ENCODE measurements at places on chromosomes 12 and 14.

DNA sequence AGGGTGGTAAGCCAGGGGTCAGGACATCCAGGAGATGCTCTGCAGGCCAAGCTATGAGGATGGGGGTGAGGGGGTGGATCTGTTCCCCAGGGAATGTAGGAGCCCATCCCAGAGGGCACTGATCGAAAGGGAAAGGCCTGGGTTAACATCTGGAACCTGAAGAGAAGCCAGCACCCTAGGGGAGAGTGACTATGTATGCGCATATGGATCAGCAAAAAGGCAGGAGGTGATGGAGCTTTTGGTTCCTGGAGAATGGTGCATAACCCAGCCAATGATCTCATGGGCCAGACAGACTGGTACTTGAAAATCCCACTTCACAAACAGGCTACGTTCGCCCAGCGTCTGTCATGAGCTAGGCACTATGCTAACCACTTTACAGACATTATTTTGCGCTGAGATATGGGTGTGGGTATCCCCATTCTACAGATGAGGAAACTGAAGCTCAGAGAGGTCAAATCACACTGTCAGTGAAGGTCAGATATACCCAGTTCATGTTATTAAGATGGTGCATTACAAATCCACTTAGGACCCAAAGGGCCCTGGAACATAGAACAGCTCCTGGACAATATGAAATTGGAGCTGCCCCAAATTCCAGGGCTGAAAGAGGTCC, 1.6 kb downstream of the CCDC63 start:
- no peak for DNase-seq

- no peak for DNase-seq
Observed at GRCh38 chr12:63302269-63302940, 151.4 kb upstream of the AVPR1A start.

DNA sequence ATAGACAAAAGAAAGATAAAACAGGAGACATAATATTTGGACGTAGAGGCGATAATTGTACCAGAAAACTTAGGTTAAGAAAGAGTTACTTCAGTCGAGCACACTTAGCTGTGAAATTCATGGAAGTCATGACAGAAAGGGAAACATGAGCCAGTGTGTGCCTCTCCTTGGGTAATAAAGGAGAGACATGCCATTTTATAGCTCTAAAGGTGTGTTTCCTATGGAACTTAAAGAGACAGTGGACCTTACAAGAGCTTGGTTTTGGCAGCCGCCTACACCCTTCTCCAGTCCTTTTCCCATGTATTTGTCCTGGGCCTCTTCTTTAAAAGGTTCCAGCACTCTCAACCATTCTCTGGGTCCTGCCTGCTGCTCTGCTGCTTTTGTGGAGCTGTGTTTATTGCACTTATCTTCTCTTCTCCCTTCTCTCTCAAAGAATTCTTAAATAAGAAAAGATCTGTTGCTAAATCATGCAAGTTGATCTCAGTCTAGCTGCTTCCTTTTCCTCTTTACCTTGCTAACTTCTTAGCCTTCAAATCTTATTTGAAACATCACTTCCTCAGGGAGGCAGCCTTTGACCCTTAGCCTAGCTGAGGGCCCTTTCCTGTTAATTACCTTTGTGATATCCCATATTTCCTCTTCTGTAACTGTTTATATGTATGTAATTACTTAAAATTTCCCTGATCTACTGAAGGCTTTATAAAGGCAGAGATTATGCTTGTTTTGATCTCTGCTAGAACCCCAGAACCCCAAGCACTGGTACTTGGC, 81.8 kb upstream of the EVL start:
- DNase-seq = no peak

GRCh38 chr12:105317942-105318621, 12.4 kb upstream of the C12orf75 start:
- DNase-seq = no peak

GRCh38 chr14:101734246-101734847, 27.2 kb upstream of the PPP2R5C start:
- DNase-seq = no peak

GRCh38 chr14:90758959-90759358, 57.3 kb downstream of the TTC7B start:
- peak; percentile 77 for DNase-seq

DNA sequence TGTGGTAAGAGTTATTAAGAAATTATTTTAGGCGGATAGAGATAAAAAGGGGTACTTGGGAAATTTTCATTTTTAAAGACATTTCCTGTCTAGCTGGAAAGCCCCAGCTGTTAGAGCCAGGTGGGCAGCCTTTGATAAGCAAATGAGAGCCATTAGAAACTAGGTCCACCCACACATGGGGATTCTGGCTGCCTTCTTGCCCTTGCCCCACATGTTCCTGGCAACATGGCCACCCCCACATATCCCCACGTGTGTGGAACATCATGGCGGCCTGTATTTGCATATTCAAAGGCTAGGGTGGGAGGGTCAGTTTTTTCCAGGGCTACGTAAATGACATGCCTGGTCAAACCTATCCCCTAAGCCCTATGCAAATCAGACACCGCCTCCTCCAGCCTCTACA, 1382.1 kb downstream of the AACS start:
- no peak for DNase-seq

- peak; percentile 24 for DNase-seq
Observed at GRCh38 chr12:30782316-30783173, 27.8 kb upstream of the CAPRIN2 start.

DNA sequence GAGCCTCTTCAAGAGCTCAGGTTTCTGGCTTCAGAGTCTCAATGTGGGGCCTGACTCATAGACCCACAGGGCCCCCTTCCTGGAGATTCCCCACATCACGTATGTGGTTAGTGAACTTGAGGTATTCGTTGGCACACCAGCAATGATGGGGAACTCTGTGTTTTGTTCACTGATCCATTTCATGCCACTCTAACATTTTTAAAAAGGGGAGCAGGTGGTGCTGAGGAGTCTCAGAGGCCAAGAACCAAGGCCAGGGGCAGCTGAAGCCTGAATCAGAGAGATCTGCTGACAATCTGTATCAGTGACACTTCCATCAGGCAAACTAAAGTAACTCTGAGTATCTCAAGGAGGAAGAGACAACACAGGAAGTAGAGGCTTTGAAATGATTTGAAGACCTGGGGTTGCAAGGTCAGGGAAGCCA, 323.4 kb downstream of the VRK1 start:
- DNase-seq = no peak

DNA sequence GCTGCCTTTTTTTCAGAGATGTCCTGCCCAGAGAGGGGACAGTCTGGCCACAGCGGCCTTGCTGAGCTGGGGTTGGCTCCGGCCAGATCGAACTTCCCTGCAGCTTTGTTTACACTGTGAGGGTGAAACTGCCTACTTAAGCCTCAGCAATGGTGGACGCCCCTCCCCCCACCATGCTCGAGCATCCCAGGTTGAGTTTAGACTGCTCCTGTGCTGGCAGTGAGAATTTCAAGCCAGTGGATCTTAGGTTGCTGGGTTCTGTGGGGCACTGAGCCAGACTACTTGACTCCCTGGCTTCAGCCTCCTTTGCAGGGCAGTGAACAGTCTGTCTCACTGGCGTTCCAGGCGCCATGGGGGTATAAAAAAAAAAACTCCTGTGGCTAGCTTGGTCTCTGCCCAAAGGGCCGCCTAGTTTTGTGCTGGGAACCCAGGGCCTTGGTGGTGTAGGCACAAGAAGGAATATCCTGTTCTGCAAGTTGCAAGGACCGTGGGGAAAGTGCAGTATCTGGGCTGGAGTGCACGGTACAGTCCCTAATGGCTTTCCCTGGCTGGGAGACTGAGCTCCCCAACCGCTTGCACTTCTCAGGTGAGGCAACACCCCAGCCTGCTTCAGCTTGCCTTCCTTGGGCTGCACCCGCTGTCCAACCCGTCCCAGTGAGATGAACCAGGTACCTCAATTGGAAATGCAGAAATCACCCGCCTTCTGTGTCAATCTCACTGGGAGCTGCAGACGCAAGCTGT, 79.1 kb downstream of the LRIG3 start:
- no peak for DNase-seq

DNA sequence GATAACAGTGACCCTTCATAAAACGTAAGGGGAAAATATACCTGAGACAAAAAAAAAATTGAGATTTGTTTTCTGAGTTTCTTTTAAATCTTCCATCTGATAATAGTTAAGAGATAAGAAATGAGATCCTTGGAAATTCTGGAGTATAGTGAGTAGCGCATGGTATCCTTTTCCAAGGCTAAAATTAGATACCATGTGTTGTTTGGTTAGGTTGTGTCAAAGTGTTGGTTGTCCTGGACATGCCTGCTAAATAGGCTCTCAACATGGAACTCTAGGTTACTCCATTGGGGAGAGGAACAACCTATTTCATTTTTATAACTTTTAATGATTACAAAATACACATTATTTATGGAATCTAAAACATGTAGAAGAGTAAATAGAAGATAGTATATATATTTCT, 14.8 kb downstream of the PYGL start:
- DNase-seq = no peak

DNA sequence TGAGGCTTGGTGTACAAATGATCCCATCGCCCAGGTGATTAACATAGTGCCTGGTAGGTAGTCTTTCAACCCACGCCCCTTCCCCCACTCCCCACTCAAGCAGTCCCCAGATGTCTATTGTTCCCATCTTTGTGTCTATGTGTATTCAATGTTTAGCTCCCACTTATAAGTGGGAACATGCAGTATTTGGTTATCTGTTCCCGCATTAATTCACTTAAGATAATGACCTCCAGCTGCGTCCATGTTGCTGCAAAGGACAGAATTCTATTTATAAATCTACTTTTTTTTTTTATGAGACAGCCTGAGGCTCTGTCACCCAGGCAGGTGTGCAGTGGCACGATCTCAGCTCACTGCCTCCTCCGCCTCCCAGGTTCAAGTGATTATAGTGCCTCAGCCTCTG, 15.7 kb downstream of the SPX start:
- no peak for DNase-seq

DNA sequence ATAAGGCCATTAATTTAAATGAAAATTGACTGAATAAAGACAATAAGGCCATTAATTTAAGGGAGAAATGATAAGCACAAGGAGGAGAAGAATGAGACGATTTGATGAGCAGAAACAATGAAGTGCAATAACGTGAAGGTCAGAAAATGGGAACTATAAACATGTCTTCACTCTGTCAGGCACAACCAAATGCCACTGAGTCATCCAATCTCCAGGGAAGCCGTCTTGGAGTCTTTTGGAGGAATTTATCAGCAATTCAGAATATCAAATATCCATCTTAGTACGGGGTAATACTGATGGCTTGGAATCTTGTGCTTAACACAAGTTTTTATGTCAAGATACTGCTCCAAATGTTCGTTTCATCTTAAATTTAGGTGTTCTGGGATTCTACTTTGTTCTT, 159.9 kb downstream of the CAPZA3 start:
- no peak for DNase-seq

DNA sequence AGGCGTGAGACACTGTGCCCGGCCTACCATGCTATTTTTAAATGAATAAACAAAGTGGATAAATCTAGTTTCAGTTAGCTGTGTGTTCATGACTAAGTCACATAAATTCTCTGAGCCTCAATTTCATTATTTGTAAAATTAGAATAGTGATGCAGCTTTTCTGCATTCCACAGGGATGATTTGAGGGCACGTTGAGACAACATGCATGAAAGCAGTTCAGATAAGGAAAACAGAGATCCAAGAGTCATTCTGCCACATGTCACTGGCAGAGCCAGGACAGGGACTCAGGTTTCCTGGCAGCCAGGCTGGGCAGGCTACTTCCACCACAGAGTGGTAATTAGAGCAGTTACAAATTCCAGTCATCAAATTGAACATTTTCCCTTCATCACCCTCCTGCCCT, 2.9 kb upstream of the PPP4R4 start:
- DNase-seq = no peak

DNA sequence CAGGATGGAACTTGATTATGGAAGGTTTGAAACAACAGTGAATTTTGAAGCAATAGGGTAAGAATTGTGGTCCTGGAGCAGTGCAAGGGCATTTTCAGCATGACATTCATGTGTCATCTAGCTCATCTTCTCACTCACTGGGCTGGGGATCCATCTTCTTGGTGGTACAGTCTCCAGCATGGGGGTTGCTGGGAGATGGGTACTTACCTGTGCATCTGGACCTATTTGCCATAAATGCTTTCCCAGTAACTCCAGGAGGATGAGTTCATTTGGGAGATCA, 7.2 kb downstream of the HSP90AA1 start:
- no peak for DNase-seq

DNA sequence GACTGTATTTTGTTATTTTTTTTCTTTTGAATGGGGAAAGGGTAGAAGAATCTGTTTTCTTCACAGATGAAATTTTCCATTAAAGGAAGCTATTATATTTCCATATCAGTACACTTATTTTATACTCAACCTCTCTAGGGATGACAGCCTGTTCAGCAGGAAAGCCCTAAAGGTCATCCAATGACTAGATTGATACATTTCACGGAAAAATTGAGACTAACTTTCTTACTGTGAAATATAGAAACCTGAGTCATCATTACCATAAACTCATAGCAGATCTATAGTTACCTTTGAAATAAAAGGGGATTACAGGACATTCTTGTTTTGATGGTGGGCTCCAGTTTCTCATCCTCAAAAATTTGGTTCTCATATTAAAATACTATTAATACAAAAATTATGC, 36.1 kb upstream of the PTCSC3 start:
- no peak for DNase-seq

- no peak for DNase-seq
Observed at GRCh38 chr12:34294137-34294536, 271.8 kb downstream of the ALG10 start.

DNA sequence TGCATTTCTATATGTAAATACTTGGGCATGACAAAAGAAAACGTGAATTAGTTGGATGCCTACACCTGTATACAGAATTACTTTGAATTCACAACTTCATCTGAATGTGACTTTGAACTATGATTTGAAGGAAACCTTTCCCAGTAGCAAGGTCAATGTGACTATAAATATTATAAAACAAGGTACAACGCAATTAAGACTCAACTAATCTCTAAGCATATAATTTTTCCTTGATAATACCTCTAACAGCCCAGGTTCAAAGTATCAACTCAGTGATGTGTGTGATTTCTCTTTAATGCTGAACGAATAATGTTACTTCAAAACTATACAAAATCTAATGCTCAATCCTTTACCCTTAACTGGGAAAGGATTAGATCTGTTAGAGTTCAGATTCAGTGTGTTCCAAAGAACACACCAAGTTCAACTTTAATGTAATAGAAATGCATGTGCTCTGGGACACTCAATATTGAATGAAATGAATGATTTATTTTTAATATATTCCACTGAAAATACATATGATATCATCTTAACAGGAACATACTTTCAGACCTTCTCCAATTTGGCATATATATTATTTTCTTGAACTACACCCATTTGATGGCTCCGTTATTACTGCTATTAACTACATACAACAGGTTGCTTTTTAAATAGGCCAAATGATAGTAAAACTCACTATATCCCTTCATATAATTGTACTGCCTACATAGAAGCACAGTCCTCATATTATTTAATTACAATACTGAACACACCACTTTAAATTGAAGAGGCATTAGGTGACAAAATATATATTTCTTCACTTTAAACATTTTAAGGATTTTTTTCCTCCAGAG, 40.1 kb upstream of the MTERF2 start:
- no peak for DNase-seq

DNA sequence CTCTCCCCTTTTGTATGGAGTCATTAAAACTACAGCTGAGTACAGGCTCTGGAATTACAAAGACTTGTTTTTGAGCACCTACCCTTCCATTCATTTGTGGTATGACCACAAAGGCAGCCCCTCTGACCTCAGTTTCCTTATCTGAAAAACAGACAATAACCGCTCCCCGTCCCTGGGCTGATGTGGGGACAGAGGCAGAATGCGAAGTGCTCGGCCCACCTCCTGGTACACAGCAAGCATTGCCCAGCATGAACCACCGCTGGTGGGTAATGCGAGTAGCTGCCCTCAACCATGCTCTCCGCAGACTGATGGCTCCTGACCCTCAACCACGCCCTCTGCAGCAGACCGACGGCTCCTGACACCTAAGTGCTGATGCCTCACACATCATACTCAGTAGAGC, 22.4 kb downstream of the P2RX2 start:
- no peak for DNase-seq
